ENCODE measurements at places on chromosomes 12 and 14. TPM values are rescaled to one million over a fixed set of nuclear protein-coding genes. Genes with fewer than 3 reads are reported as not detected.

GRCh38 chr12:61993734-61994345, 266.4 kb upstream of the USP15 start:
- DNase-seq: peak; percentile 15

Gene ANP32D
- polyA plus RNA-seq: 0.30 TPM

GRCh38 chr12:76268267-76268666, 79.9 kb downstream of the BBS10 start:
- DNase-seq: no peak

GRCh38 chr14:101595349-101595748, 34.1 kb downstream of the DIO3 start:
- DNase-seq: no peak

Gene TAS2R46
- not detected for polyA plus RNA-seq

DNA sequence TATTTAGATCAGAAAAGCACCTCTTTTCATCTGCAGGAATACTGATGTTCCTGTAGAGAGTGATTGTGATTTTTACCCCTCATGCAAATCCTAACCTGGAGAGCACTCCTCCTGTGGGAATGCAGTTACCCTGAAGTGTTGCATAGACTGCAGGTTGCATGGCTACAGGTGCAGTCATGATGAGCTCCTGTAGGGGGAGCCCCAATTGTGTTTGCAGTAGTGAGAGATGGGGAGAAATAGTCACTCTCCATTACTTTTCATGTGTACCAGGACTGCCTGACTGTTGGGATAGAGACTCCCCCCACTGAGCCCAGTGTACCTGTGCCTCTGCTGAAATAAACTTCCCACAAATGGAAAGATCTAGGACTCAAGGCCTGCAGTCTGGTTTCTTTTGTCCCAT, 1086.5 kb downstream of the SLC6A15 start:
- DNase-seq: no peak

- DNase-seq: no peak
Observed at GRCh38 chr12:4784404-4785054, 64.3 kb downstream of the GALNT8 start.

- no peak for DNase-seq
Observed at GRCh38 chr14:59679872-59680271, 103.3 kb upstream of the CCDC175 start.

GRCh38 chr14:74203639-74204038, 35.6 kb upstream of the VSX2 start:
- no peak for DNase-seq

GRCh38 chr12:6534695-6534944, 303 bp downstream of the GAPDH start:
- DNase-seq: no peak

DNA sequence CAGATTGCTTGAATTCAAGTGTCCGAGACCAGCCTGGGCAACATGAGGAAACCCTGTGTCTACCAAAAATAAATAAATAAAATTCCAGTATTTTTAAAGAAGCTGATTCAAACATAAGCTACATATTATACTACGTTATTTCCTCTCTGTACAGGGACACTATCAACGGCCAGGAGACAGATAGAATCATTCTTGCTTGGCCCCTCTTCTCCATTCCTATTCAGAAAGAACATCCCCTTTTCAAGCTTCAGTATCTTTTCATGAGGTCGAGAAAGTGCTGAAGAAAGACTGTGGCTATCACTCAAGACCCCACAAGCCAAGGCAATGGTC, 314 bp upstream of the DHRS7 start:
- DNase-seq: no peak

GRCh38 chr12:14710632-14711320, 14.4 kb upstream of the GUCY2C start:
- DNase-seq: no peak

GRCh38 chr12:100348657-100349454, 8.0 kb upstream of the SLC17A8 start:
- DNase-seq: no peak

Gene CEBPE
- polyA plus RNA-seq: 0.11 TPM

Gene NELL2
- 21.9 TPM for polyA plus RNA-seq

GRCh38 chr14:90379106-90379505, 17.7 kb upstream of the CALM1 start:
- no peak for DNase-seq

GRCh38 chr14:67480011-67480410, 8.5 kb downstream of the TMEM229B start:
- peak; percentile 16 for DNase-seq

GRCh38 chr12:13275241-13276085, 78.9 kb downstream of the EMP1 start:
- DNase-seq: no peak

GRCh38 chr14:58747181-58747580, 109.4 kb downstream of the DACT1 start:
- no peak for DNase-seq

- DNase-seq: no peak
Observed at GRCh38 chr12:105804591-105805265, 334.0 kb downstream of the NUAK1 start.

DNA sequence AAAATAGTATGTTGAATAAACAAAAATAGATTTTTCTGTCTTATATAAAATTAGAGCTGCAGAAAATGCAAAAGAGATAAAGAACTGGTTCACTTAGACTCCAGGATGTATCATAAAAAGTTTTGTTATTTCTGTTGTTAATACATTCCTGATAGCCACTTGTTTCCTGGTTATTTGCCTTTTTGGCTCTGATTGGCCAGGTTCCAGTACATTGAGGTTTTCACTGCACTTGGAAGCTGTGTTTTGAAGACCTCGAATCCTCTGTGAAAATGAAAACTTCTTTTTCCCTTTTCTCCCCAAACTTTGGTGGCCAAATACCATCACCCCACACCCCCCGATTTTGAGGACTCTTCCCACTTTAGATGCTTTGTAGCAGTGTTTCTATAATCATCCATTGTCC, 525.3 kb downstream of the MED13L start:
- no peak for DNase-seq

DNA sequence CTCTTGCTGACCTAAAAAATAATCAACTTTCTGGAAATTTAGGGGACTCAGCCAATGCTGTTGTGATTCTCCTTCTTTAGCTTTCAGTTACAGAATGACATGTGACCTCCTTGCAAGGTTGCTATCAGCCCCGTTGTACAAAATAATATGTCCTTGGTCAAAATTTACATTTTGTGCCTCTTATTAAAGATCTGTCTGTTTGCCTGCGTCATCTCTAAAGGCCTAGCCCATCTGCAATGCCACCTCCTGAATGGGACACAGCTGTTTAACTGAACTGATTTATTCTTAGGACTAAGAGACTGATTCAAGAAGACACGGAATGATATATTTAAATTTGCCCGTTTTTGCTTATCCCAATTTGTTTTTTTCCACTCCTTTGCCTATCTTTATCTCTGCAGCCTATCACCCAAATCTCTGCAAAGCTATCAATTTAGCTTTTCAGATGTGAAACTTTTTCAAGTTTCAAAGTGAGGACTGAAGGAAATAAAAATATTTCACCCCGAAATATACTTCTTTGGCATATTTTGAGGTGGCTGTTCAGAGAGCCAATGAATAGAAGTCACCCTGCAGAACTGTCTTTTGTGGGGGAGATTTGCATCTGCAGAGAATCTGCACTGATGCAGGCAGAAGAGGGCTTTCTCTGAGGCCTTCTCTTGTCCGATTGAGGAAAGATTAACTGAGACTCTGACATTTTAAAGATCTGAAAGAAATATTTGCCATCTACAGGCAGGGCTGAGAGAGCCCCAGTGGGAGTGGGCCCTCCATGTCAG, 126.0 kb downstream of the VEZT start:
- DNase-seq: no peak

DNA sequence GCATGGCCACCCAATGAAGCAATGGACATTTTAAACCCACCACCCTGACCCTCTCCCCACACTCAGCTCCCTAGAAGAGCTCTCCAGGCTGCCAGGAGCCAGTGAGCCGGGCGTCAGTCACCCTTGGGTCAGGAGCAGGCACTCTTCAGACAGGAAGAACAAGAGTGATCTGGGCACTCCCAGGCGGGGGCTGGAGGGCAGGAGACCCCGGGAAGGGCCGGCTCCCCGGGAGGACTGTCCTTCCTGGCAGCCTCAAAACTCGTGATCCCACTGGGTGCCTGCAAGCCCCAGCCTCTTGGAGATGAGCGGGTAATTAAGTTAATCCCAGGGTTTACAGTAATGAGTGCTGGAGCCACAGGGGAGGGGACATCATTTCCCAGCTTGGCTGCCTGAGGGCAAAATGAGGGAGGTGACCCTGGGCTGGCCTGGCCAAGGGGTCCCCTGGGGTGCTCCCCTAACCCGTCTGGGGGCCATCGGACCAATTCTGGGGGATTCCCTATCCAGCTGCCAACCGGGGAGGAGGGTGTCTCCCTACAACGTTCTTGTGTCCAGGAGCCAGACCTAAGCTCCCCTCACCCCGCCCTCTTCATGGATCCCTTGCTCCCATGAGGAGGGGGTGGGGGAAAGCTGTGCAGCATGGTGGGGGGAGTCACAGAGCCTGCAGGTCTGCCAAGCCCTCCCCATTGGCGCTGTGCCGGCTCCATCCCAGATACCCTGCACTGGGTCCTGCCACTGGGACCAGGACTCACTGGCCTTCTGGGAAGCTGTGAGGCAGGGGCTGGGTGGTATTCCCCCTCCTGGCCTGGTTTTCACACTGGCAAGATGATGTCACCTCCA, 59.2 kb downstream of the CCNK start:
- no peak for DNase-seq

GRCh38 chr14:102551995-102552705, 40.3 kb upstream of the RCOR1 start:
- no peak for DNase-seq

- DNase-seq: no peak
Observed at GRCh38 chr14:34930591-34931091, 52.2 kb upstream of the SRP54 start.

GRCh38 chr12:40837891-40838429, 145.7 kb downstream of the CNTN1 start:
- no peak for DNase-seq

DNA sequence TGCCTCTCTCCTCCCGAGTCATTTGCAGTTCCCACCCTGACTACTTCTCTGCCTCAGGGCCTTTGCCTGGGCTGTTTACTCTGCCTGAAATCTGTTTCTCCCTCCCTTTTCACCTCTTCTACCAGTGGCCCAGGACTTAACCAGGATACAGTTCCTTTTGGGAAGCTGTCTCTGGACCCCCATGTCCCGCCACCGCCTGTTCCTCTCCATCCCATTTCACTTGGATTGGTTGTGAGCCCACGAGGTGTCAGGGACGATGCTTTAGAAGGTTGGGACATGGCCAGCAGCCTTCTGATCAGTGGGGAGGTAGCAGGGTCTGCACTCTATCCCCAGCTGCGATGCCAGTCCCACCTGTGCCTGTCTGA, 51.8 kb downstream of the FAM222A start:
- DNase-seq: no peak

- DNase-seq: no peak
Observed at GRCh38 chr14:101109347-101109638, 205.8 kb upstream of the RTL1 start.

Gene MORN3
- polyA plus RNA-seq: 1.5 TPM

Gene ACSM4
- polyA plus RNA-seq: not detected

- DNase-seq: no peak
Observed at GRCh38 chr12:53483979-53484377, 15.3 kb downstream of the MAP3K12 start.

Gene FOXN4
- 2.8 TPM for polyA plus RNA-seq

DNA sequence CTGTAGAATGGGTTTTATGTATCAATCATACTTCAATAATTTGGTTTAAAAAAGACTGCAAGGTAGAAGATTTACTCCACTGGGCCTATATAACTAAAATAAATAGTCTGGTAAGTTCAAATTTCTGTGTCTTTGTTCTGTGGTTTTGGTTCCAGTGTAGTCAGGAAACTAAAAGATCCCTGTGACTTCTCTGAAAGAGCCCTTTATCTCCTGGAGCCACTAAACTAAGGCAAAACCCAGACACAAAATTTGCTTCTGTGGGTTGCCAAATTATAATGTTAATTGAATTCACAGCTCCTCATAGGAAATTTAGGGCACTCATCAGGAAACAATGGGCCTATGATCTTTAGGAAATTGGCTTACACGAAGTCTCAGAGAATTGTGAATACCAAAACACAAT, 1038.4 kb downstream of the GALC start:
- DNase-seq: no peak

DNA sequence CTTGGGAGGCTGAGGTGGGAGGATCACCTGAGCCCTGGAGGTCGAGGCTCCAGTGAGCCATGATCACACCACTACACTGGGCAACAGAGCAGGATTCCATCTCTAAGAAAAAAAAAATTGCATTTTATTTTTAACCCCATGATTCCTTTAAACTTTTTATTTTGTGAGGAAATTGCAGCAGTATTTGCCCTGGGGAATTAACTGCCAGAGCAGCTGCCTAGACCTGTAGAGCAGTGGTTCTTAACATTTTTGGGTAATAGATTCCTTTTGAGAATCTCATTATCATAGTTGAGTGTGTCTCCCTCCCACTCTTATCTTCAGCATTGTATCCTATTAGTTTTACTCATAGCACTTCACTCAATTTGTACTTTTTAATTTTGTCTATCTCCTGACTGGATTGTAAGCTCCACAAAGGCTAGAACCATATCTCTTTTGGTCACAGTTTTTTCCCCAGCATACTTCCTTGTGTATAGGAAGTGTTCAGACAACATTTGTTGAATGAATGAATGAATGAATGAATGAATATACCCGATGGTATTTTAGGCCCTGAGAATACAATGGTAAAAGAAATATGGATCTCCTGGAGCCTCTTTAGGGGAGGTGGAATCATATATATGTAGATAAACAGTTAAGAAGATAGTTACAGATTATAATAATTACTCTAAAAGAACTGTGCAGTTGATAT, 40.6 kb downstream of the BRMS1L start:
- DNase-seq: no peak

Gene SERPINA3
- 1.2 TPM for polyA plus RNA-seq

Gene TTLL5
- polyA plus RNA-seq: 36.1 TPM

Gene LPAR5
- 1.4 TPM for polyA plus RNA-seq

DNA sequence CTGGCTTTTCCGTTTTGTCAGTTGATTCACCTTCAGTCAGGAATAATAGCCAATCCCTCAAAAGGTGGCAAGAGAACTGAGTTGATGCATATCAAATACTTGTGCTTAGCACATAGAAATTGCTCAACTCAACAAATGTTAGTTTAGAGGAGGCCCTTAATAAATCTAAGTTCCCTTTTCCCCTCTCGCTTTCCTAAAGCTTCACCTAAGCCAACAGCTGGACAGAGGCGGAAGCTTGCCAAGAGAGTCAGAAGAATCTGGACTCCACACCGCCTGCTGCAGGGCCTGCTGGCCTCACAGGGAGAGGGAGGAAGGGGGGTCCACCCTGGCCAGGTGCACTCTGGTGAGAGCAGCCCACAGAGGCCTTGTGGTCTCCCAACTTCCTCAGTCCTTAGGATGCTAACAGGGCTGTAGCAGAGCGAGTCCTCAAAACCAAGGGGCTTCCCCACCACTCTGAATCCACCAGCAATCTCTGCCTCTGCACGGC, 213.1 kb downstream of the CHST11 start:
- DNase-seq: no peak

GRCh38 chr12:68958322-68958721, 25.4 kb upstream of the CPM start:
- DNase-seq: no peak

GRCh38 chr12:106436164-106436563, 78.6 kb downstream of the POLR3B start:
- DNase-seq: no peak
